ENCODE measurements at places on chromosomes 7 and 10.

DNA sequence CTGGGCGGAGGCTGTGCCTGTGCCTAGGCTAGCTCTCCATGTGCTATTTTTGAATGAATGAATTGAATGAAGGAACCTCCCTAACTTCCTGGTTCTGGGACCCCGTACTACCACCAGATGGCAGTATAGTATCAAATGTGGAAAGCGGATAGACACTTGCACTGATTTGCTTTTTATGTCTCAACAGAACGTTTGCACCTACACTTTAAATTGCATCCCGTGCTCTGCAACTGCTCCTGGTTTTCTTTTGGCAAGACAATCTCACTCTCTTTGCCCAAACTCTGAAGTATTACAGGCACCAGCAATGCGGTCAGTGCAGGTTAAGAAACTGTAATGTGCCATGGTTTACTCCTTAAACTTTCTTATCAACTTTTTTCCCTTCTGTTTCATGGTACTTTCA is 6.5 kb downstream of the FZD8 start:
- peak; percentile 71 for DNase-seq

GRCh38 chr7:42224391-42225003 is 12.5 kb downstream of the GLI3 start:
- DNase-seq = no peak

DNA sequence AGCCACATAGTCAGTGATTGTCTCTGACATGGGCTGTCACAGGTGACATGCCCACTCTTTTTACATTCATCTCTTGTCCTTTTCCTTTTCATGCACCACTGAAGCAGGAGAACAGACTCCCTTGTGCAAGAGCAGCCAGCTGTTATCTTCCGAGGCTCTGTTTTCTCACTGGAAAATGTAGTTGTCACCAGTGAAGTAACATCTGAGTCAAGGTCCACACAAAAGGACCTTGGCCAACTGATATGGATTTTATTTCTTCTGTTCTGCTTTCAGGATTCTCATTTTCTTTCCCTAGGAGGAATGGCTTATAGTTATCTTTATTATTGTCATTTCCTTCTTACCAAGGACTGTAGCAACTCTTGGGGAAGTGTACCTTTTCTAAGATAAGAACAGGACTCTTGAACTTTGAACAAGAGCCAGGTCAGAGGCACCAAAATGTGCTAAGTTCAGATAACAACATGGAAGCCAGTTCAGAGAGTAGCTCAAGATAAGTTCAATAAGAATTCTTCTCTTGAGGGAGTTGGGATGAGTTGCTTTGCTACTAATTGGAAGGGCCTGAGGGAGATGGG is 22.7 kb downstream of the AVPI1 start:
- no peak for DNase-seq

GRCh38 chr7:152711444-152711944 is 35.6 kb upstream of the XRCC2 start:
- DNase-seq = no peak

- no peak for DNase-seq
Observed at GRCh38 chr10:91642831-91643692, 10.2 kb upstream of the PPP1R3C start.

DNA sequence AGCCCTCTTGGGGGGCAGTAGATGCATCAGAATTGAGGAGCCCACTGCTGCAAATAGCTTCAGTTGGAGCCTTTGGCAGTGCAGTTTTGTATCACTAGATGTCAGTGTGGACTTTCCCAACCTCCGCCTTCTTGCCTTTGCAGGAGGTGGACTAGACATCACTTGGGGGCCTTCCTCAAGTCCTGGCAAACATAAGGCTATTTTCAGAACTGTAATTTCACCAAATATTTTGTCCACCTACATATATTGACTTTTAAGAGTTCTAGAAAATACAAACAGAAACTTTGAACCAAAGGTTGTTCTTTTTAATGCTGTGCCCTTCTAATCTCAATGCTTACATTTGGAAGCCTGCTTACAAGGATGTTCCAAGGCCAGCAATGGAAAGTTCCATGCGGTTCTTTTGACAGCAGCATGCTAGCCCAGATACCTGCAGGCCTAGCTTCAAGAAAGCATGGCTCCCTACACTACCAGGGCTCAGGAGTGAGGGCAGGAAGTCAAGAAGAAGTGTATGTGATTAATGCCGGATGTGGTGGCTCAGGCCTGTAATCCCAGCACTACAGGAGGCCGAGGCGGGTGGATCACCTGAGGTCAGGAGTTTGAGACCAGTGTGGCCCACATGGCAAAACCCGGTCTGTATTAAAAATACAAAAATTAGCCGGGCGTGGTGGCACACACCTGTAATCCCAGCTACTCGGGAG is 8.0 kb upstream of the ZNRF2 start:
- peak; percentile 47 for DNase-seq

GRCh38 chr7:87926581-87927461 is 7.2 kb upstream of the ADAM22 start:
- no peak for DNase-seq

- DNase-seq = no peak
Observed at GRCh38 chr7:151210087-151210854, at the start of gene H2BK1. H2BK1 (minus strand) TSS chr7:151210488; CDS start chr7:151210318, 170 bp downstream.

- no peak for DNase-seq
Observed at GRCh38 chr10:128684215-128684614, 558.0 kb upstream of the MKI67 start.

- no peak for DNase-seq
Observed at GRCh38 chr10:70357565-70357964, 24.9 kb downstream of the LRRC20 start.

DNA sequence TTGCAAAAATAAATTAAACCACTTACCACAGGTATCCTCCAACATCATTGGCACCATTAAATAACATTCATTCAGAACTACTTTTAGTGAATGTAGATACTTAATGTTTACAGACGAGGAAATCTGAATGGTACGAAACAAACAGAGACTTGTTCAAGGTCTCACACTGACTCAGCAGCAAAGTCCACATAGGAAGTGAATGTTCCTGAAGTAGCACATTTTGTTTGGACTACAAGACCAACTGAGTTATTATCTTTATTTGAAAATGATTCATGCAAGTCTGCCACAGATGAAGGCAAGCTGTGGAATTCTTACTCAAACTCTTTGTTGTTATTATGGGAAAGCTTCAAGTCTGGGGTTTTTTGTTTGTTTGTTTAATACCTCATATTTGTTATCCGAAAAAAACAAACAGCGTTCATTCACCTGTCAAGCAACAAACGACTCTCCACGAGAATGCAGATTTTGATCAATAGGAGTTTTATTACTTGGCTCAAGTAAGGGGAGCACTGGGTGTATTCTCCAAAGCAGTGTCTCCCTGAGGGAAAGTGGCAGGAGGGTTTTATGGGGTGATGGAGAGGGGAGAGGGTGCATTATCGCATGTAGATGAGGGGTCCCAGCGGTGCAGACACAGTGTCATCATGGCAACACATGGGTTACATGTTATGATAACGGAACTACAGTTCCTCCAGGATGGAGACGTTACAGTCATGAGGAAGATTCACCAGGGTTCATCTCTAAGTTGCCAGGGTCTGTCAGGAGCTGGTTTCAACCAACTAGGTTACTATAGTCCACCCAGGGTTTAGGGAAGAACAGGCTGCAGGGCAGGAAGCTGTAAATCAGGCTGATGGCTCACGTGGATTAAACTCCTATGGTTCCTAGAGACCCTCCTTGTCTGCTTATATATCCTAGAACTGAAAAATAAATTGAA is 147.7 kb upstream of the AKR1E2 start:
- peak; percentile 76 for DNase-seq

DNA sequence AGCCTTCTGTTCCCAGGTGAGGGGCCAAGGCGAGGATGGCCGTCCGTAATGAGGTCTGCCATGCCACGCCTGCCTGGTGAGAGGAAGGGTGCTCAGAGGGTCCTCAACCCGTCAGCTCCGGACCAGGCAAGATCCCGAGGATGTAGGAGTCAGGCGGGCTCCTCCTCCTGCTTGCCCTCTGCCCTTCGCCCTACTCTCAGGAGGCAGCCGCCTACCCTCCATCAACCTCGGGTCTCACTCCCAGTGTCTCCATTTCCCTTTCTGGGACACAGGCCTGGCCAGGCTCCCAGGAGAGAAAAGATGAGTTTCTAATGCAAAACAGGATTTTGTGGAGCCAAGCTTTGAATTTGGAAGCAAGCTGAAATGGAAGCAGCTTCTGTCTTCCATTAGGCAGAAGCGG is 184.0 kb downstream of the PTPN20 start:
- DNase-seq = no peak

DNA sequence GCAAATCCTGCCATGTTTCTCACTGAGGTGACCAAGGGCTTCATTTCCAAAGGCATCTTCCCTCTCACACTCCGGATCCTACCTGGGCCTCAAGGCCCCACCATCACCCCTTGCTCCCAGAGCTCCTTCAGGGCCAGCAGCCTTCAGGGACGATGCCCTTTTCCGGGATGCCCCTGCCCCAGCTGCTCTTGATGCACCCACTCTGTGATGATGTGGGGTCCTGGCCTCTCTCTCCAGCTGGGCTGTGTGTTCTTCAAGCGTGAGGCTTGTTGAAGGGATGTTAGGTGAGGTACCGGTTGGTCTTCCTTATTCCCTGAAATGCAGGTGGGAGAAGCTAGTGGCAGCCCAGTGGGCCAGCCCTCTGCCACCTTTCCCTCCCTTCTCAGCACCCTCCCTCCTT is 18.4 kb upstream of the SLC18A2 start:
- DNase-seq = no peak

- no peak for DNase-seq
Observed at GRCh38 chr10:128018236-128018635, 108.0 kb downstream of the MKI67 start.

DNA sequence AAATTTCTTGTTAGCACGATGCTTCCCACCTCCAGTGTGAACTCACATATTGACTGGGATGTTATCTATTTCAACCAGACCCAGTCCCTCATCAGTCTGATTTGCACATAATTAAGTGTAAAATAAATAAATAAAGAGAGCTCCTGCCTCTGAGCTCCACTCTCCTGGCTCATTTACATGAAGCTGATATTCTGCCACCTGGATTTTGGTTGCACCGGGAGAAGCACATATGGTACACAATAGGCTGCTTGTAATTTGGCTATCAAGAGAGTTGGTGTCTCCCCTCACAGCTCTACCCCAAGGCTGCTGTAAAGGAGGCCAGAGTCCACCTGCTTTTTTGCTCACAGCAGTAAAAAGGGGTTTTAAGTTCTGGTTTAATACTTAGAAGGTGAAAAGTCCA is 610.5 kb downstream of the KCNMA1 start:
- DNase-seq = no peak

- no peak for DNase-seq
Observed at GRCh38 chr7:144908943-144909556, 73.2 kb upstream of the TPK1 start.

DNA sequence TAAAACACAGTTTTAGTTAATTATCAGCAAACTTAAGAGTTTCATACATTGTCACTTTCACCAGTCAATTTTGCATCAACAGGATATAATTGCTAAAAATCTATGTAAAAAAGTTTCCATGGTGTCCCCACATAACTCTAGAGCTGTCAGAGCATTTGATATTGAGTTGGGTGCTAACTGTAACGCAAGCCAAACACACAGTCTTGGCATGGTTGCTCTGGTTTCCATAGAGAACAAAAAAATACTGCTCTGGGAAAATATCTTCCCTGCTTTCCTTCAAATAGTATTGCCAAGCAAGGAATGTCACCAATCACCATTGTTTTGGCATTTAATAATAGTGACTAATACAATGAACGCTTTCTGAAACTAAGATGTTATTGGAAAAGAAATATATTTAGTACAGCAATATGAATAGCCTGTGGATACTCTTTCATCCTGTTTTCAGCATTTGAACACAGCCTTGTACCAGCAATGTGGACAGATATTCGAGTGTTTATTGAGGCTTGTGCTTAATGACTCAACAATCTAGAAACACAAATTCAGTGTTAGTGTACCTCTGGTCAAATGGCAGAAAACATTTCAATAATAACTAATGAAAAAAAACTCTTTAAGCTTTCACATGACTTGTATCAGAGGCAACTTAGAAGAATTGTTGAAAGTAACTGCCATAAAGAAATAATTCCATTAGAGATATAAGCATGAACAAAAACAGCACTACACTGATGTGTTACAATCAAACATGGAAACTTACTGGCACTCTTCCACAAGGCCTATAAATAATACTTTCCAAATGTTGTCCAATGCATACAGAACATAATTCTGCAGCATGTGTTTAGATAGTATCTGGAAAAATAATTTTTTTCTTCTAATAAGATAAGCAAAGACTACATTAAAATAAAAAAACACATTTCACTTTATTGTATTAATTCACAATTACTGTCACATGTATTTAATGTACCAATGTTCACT is 1469.5 kb upstream of the CELF2 start:
- no peak for DNase-seq

DNA sequence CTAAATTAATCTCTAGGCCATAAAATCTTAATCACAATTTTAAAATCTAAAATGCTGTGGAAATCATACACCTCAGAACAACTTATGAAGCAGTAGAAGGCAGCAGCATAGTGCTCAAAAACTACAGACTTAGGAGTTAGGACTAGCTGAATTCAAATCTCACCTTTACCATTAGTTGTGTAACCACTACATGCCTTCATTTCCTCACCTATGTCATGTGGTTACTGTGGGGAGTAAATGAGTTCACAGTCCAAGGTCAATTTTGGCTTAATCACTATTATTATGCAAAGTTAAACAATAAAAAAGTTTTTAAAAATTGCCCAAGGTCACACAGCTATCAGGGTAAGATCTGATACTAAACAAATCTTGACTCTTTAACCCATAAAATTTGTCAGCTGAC is 37.0 kb downstream of the SNX13 start:
- no peak for DNase-seq

DNA sequence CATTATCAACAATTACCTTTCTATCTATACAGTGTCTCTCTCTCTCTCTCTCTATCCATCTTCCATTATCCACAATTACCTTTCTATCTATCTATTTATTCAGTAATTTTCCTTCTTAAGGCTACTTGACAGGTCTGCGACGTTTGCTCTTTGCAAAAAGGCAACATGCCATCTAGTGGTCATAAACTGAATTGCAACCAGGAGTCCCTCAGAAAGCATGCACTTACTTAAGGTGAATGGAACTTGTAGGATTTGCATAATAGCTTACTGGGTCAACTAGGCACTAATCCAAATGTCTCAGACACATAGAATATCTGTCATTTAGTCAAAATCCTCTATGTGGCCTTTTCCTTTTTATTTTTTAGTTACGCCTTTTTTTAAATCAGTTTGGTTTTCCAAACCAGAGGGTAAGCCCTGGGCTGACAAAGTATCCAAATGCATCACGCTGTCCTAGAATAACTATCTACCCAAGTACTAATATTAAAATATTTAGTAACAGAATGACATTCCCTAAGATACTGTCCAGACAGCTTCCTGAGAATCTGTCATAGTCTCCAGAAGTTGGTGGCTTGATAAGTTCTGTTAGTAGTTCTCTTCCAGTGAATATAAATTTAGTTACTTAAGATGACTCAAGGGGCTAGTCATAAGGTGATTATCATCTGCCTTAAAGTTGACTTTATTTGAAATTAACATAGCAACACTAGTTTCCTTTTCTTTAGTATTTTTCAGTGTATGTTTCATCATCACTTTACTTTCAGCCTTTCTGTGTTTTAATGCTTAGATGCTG is 208.3 kb downstream of the PPP1R3A start:
- DNase-seq = peak; percentile 66

- no peak for DNase-seq
Observed at GRCh38 chr7:154672659-154673415, 330.1 kb downstream of the PAXIP1 start.

- no peak for DNase-seq
Observed at GRCh38 chr7:138257459-138258196, 181.4 kb downstream of the AKR1D1 start.

- DNase-seq = no peak
Observed at GRCh38 chr7:22333680-22334141, 23.2 kb downstream of the RAPGEF5 start.
